ENCODE measurements at places on chromosomes 3 and 15.

DNA sequence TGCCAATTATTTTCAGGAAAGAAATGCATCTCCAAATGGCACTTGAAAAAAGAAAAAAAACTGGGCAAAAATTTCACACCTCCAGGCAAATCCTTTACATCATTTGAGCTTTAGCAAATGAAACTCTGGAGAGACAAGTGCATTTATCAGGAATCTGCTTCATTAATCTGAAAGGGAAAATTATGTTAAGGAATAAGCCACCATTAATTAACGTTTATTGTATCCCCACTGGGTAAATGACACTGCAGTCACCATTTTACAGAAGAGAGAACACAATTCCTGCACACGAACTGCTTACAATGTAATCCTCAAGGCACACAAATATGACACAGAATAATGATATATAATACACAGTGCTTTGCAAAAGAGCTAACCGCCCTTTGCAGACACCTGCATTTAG lies 217.3 kb downstream of the OSBPL10 start:
- DNase-seq, result no peak

- DNase-seq, result no peak
Observed at GRCh38 chr15:23467110-23467600, 20.1 kb upstream of the GOLGA6L2 start.

- no peak for DNase-seq
Observed at GRCh38 chr3:55709411-55710012, 222.4 kb upstream of the WNT5A start.

DNA sequence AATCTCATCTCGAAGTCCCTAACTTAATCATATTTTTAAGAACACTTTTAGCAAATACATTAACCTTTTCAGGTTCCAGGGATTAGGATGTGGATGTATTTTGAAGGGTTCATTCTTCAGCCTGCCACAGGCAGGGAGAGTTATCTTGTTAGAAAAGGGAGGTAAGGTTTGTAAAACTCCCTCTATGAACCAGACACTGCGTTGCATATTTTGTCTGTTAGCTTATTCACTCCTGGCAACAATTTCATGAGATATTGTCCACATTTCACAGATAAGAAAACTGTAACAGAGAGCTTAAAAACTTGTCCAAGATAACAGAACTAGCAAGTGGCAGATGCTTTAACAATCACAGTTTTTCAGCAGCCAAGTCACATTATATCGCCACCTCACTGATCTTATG lies 155.4 kb downstream of the DIPK2A start:
- no peak for DNase-seq

- DNase-seq, result no peak
Observed at GRCh38 chr3:149388001-149388440, 10.6 kb upstream of the TM4SF1 start.

GRCh38 chr15:41774882-41775417 lies 666 bp downstream of the MAPKBP1 start:
- no peak for DNase-seq

GRCh38 chr3:51379746-51380455 lies 5.2 kb upstream of the MANF start:
- no peak for DNase-seq

- no peak for DNase-seq
Observed at GRCh38 chr3:107928084-107928445, 162.8 kb downstream of the CD47 start.

DNA sequence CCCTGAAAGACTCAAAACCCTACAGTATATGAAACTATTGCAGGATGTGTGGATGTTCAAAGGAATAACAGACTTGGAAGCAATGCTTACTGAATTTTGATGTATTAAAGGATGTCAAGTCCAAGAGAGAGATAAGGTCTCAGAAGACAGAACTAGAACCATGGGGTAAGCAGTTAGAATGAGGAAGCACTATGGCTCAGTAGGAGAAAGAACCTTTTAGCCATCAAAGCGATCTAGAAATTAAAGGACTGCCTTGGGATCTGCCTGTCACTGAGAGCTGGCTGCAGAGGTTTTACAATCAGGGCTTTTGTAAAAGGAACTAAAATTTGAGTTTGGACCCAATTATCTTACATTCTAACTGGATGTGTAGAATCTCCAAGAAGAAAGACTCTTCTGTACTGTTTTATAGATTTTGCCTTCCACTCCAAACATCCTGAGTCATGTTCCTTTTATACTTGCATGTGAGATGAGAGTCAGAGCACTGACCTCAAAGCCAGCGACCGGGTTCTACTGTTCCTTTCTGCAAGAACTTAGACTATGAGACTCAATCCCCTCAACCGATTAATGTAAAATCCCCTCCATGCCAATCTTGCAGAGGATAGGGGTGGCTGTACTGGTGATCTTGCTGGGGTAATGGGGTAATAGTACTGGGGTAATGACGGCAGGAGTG lies 412.3 kb upstream of the TPRG1 start:
- DNase-seq, result no peak

- DNase-seq, result no peak
Observed at GRCh38 chr3:58539626-58540025, 2.6 kb upstream of the ACOX2 start.

DNA sequence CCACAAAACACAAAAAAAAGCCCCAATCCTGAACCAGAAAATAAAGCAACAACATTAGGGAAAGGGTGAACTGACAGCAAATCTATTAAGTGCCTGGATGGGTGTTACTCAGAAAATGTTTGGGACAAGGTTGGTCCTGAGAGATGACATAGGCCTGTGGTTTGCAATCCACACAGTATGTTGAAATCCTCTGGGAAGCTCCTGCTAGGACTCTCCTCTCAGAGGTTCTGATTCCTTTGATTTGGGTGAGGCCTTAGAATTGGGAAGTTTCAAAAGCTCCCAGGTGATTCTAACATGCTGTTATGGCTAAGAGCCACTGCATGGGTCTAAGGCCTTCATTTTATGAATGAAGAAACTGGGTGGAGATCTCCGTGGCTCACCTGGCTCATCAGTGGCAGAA lies 18.4 kb downstream of the CLDN1 start:
- no peak for DNase-seq

- DNase-seq, result no peak
Observed at GRCh38 chr3:159029306-159030026, 227.6 kb downstream of the MFSD1 start.

DNA sequence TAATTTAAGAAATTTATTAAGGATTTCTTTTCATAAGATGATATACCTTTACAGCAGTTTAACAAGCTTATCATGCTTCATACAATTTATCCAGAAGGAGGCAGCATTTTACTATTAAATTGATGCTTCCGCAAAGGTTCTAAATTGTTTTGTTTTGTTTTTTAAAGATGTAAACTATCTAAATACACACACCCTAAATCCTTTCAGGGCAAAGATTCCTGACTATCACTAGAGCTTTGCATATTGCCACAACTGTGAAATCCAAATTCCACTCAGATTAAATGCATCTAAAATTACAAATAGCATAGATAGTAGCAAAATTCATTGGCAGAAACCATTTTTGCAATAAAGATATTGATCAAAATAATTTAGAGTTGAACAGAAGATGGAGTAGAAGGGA lies 44.5 kb upstream of the CCNL1 start:
- DNase-seq, result no peak

- no peak for DNase-seq
Observed at GRCh38 chr3:189789432-189789831, 158.2 kb downstream of the TP63 start.
